ENCODE measurements at places on chromosomes 13 and 19.

DNA sequence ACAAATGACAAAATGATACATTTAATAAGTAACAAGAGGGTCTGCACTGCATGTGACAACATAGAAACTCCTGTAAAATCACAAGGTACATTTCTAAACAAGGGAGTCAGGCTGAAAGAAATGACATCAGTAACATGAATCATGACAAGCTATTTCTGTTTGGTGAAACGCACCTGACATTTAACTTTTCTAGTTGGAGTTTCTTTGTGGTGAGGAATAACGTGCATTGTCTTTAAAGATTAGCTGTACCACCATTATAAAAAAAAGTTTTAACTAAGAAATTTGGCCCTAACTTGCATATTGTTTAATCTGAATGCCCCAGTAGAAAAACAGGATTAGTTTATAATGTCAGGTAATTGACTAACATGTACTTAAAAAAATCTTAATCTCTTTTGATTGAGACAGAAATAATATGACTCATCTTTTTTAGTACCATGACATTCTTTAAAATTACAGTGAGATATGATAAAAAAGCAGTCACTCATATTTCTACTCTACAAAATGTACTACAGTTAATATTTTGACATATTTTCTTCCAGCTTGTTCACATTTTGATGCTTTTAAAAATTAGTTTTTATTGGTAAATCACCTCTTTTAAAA lies 418.2 kb downstream of the KLF12 start:
- no peak for DNase-seq

- no peak for DNase-seq
Measured at GRCh38 chr19:41302624-41303351, 7.2 kb upstream of the CCDC97 start.

- no peak for DNase-seq
Measured at GRCh38 chr13:39916330-39916729, 260.9 kb downstream of the COG6 start.

GRCh38 chr13:31794452-31794851 lies 55.1 kb downstream of the RXFP2 start:
- DNase-seq = no peak

DNA sequence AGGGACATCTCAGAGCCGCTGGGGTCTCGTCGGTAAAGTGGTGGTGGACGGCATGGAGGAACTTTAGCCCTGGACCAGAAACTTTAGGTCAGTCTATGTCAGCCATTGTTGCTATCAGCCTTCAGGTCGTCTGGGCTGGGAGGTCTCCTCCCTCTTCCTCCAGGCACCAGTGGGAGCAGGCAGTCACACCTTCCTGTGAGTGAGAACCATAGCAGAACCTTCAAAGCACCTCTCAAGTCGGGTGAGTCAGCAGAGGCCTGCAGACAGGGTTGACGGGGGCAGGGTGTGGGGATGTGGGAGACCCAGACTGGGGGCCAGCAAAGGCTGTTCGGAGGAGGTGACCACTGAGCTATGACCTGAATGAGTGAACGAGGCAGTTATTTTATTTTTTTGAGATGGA lies 15.4 kb upstream of the SBNO2 start:
- no peak for DNase-seq

GRCh38 chr19:5032101-5032967 lies 63.4 kb downstream of the KDM4B start:
- peak; percentile 51 for DNase-seq
